ENCODE measurements at places on chromosomes 2 and 18. TPM values are rescaled to one million over a fixed set of nuclear protein-coding genes. Genes with fewer than 3 reads are reported as not detected.

DNA sequence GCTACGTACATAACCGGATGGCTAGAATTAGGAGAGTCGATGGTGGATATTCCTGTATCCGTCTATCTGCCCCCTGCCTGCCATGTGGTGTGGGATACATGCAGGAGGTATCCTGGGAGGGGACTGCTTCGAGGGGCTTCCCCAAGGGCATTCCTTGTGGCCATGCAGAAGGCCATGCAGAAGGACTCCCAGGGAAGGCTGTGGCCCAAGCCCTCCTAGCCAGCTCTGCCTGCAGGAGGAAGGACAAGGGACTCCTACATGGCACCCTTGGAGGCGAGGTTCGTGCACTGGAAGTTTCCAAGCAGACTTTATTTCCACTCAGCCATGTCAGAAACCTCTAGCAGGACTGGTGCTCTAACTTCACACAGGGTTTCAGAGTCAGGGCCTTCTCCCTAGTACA is 136.1 kb downstream of the KLHL29 start:
- no peak for DNase-seq

DNA sequence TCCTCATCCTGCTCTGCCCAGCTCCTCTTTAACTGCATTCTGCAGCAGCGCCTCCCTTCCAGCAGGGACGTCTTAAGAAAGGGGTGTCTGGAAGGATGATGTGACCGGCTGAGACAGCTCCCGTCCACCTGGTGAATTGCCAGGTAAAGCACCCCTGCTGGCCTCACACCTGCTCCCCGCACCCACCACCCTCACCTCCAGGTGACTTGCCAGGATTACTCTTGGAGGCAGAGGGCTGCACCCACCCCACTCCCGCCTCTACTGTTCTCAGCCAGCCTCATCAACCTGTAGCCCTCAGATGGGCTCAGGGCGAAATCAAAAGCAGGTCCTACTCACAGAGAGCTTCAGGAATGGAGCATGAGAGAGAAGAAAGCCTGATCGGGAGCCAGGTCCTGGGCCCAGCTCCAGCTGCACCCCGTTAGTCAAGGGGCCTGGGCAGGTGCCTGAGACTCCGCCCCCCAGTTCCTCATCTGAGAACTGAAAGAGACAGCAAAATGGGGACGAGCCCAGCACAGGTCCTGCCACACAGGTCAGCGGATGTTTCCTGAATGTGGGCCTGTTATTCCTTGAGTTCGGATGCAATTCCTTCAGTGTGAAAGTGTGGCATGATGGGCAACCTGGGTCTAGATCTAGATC is 5.6 kb downstream of the ADRA2B start:
- no peak for DNase-seq

DNA sequence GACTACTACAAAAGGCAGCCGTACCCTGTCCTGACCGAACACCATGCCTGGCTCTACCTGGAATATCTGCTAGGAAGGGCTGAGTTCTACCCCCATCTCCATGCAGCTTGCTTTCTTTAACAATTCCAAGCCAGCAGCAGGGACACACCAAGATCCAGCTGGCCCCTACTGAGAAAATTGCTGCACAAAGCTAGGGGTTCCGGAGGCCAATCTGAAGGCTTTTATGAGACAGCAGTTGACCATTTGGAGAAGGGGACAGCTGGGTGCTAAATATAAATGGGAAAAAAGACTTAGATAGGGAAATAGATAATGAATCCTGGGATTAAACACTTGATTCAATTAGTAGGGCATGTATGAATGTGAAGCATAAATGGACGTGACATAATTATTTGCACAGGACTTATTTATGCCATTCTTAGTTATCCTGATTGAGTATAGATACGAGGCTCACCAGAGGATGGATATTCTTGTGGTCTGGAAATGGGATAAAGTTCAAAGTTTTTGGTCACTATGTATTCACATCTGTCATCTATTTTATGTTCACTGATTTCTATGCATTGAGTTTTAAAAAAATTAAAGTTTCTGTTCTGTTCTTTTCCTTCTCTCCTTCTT is 204.0 kb downstream of the ZNF521 start:
- no peak for DNase-seq

LINC00305 gene
- not detected for total RNA-seq

UGT1A10 gene
- total RNA-seq = not detected

CFC1 gene
- total RNA-seq = not detected

- DNase-seq = no peak
Measured at GRCh38 chr2:62692225-62692624, 13.3 kb upstream of the EHBP1 start.
